Renal cortex interstitium (tissue), 15 donors: ENCODE measurements at places on chromosomes 4 and X. TPM values are rescaled to one million over a fixed set of nuclear protein-coding genes. Genes with fewer than 3 reads are reported as not detected.

GRCh38 chrX:65671286-65671685, 3.8 kb downstream of the MSN start:
- no peak for DNase-seq

DNA sequence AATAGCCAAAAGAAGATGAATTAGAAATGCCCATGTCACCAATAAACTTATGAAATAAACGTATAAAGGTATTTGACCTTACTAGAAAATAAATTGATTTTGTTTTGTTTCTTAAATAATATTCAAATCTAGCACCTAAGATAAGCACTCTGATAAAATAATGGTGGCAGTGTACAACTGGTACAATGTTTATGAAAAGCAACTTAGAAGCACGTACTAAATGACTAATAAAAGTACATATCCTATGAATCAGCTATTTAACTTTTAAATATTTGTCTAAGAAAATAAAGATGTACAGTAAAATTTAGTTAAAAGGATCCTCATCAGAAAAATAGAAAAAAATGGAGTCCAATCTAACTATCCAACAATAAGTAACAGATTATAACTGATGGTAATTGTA, 6.7 kb downstream of the MANBA start:
- DNase-seq = no peak

DNA sequence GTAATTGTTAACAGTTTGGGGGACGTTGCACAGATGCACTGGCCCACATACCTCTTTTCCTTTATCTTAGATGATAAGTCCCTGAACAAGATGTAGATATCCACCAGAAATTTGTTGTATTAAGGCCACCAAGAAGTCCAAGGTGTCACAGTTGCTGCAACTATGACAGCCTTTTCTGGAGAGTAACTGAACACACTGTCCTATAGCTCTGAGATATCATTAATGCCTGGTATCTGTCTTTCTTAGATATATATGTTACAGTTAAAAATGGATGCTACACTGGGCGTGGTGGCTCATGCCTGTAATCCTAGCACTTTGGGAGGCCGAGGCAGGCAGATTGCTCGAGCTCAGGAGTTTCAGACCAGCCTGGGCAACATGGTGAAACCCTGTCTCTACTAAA, 77.8 kb upstream of the PRDX4 start:
- DNase-seq = no peak

- no peak for DNase-seq
Observed at GRCh38 chr4:99991741-99992140, 41.7 kb upstream of the H2AZ1 start.

GRCh38 chrX:97234471-97235081, 350.9 kb downstream of the RPA4 start:
- DNase-seq = no peak

GRCh38 chrX:11591723-11592346, 73.9 kb downstream of the ARHGAP6 start:
- no peak for DNase-seq

DNA sequence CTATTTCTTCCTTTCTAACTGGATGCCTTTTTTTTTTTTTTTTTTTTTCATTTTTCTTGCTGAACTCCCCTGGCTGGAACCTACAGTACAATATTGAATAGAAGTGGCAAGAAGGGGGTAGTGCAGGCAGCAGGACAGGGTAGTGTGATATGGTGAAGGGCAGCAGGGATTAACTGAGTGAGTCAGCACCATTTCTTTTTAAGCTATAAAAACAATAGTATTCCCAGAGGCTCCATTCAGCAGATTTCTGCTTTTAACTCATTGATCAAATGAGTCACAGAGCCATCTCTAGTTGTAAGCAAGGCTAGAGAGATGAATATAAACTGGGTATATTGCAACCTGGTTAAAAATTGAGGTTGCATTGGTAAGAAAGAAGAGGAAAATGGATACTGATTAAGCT, 53.6 kb upstream of the SETD7 start:
- no peak for DNase-seq

DNA sequence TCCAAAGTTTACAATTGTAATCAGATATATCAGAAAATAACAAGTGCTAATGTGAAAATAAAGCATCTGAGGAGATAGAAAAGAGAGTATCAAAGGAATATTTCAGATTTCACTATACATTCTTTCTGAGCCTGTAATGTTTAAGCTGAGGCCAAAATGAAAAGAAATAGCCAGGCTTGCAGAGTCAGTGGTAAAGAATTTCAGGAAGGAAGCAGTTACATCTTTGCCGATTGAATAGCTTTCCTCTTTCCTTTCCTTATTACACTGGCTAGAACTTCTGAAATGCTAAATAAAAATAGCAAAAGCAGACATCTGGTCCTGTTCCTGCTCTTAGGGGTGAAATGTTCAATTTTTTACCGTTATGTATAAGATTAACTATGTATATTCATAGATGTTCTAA, 1441.6 kb upstream of the PCDH7 start:
- no peak for DNase-seq

DNA sequence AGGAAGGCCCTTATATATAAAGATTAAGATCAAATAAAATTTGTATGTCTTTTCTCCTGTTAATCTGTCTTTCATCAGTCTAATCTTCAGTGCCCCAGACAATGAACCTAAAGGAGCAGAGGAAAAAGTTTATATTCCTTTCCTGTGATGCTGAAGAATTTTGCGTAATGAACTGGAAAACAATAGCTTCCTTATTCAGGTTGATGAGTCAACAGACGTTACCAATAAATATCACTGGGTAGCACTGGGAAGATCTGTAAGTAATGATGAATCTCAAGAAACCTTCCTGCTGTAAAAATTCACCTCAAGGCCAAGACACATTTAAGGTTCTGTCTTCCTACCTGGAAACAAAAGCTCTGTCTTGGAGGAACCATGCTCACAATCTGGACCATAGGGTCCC, 25.5 kb downstream of the CDKN2AIP start:
- no peak for DNase-seq

- no peak for DNase-seq
Observed at GRCh38 chrX:153884590-153884989, 1.4 kb downstream of the L1CAM start.

GRCh38 chr4:108393890-108394472, 225.2 kb upstream of the LEF1 start:
- DNase-seq = no peak

- DNase-seq = no peak
Observed at GRCh38 chr4:94453391-94453963, 1.7 kb downstream of the PDLIM5 start.

GRCh38 chr4:48483006-48483776, at the start of gene SLC10A4:
TSS of gene SLC10A4 (plus strand) at chr4:48483343. CDS start at chr4:48483562, 219 bp downstream.
- no peak for DNase-seq

DNA sequence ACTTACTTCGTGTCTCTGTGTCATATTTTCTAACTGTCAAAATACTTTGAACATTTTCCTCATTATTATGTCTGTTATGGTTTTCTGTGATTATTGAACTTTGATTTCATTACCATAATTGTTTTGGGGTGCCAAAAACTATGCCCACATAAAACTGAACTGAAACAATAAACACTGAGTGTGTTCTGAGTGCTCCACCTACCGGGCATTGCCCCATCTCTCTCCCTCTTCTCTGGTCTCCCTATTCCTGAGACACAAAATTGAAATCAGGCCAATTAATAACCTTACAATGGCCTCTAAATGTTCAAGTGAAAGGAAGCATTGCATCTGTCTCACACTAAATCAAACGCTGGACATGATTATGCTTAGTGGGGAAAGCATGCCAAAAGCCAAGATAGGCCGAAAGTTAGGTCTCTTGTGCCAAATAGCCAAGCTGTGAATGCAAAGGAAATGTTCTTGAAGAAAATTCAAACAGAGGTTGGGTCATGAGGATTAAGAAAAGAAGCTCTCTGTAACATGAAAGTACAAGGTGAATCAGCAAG, 972.3 kb downstream of the PCDH7 start:
- no peak for DNase-seq

- no peak for DNase-seq
Observed at GRCh38 chr4:93355411-93355810, 473.1 kb upstream of the ATOH1 start.

DNA sequence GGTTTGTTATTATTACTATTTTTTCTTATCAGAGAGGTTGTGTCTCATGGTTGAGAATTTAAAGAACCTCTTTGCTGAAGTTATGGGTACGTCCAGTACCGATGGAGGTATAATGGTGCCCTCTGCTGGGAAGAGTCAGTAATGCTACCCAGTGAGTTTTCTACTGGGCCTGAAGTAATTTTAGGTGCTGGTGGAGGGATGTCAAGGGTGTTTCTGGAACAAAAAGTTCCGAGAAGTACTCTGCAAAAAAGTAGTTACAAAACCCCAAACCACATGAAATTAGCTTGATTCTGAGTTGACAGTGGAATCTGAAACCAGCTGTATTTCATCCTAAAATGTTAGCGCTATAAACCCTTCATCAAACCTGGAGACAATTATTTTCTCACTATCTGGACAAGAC, 102.5 kb upstream of the MID1 start:
- DNase-seq = peak; percentile 36

DNA sequence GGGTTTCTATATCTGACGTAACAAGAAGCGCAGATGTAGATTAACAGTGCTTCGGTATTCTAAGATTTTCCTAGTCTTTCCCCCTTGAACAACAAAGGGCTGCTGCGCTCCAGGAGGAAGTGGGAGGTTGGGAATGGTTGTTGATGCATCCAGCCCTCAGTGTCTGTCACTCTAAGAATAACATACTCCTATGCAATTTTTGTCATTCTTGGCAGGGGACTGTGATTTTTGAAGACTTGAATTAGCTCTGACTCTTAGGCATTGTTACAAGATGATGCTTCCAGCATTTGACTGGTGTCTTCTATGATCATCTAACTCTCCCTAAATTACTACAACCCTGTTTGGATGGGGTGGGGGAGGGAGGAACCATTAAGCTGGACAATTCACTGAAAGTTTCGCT, 394.2 kb downstream of the ARHGAP24 start:
- DNase-seq = peak; percentile 46

GRCh38 chr4:154399259-154399974, 92.2 kb downstream of the DCHS2 start:
- peak; percentile 68 for DNase-seq

GRCh38 chr4:37236165-37236564, 8.4 kb upstream of the NWD2 start:
- no peak for DNase-seq

DNA sequence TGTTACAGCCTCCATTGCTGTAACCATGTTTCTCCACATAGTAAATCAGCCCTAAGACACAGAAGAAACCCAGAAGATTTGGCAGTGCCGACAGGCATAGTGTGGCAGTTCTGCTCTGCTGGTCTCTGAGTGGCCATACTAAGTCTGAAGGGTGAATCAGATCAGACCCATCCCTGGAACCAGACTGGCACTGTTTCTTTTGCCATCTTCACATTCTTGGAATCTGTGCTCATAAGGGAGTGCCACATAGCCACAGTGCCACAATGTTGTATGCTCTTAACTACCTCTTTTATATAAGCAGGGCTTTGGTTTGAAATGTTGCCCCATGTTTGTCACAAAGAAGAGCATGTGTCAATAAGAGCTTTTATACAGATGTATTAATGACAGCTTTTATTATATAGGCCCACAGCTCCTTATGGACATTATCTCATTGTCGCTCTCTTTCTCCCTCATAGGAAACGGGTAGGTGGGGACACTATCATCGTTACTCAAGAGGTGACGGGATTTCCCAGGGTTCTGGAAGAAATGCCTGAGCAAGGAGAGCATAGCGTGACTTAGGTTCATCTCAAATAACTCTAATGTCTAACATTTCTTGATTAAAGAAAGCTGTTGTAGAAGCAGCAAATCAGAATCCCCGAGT, 128.2 kb downstream of the CBR4 start:
- no peak for DNase-seq

GRCh38 chr4:95984081-95984480, 144.2 kb downstream of the PDHA2 start:
- no peak for DNase-seq

DNA sequence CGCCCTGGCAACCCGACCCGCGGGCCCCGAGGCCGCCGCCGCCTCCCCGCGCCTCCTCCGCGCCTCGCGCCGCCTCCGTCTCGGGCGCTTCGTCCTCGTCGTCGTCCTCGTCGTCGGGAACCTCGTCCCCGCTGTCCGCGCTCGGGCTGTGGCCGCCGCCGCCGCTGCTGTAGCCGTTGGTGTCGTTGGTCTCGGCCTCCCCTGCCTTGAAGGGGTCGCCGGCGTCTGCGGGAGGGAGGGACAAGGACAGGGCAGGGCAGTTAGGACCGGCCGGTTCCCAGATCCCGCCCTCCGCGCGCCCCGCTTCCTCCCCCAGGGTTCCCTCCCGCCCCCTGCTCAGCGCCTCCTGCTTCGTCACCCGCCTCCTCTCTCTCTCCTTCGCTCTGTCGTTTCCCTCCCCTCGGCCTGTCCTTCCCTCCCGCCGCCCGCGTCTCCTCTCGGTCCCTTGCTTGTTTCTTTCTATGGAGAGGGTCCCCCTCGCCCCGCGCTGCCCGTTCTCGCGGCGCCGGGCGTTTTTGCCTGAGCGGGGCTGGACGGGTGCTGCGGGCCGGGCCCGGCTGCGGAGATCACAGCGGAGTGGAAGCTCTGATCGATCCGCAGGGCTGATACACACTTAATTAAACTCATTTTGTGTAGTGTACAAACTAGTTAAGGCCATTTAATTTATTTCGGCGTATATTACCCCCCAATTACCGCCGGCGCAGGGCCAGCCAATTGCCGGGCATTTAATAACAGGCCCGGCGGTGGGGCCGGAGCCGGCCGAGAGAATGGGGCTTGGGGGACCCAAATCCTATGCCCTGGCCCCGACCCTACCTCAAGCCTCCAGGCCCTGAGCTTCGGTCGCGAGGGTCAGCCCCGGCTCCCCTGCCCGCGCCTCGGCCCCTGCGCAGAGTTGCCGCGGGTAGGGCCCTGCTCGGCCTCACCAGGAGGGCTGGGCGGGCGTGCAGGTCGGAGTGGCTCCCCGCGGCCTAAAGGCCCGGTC, 2.4 kb downstream of the NKX1-1 start:
- no peak for DNase-seq

Gene MBNL3
- 31.3 TPM for polyA plus RNA-seq

Gene RAB41
- 1.2 TPM for polyA plus RNA-seq

Gene LANCL3
- polyA plus RNA-seq = 0.29 TPM

Gene ZNF732
- polyA plus RNA-seq = 3.7 TPM

Gene HSFX4
- polyA plus RNA-seq = not detected

Gene RHOXF2
- polyA plus RNA-seq = 0.06 TPM

Gene IGSF1
- 23.6 TPM for polyA plus RNA-seq
